ENCODE measurements at places on chromosomes 6 and 20. TPM values are rescaled to one million over a fixed set of nuclear protein-coding genes. Genes with fewer than 3 reads are reported as not detected.

- no peak for DNase-seq
Observed at GRCh38 chr6:38025451-38025850, 205.9 kb downstream of the ZFAND3 start.

- DNase-seq = no peak
Observed at GRCh38 chr6:13229205-13230085, 98.9 kb downstream of the TBC1D7 start.

GRCh38 chr6:170572704-170573466, 11.6 kb downstream of the PDCD2 start:
- DNase-seq = no peak

- DNase-seq = peak; percentile 61
Observed at GRCh38 chr6:143536866-143537691, 25.6 kb upstream of the FUCA2 start.

DNA sequence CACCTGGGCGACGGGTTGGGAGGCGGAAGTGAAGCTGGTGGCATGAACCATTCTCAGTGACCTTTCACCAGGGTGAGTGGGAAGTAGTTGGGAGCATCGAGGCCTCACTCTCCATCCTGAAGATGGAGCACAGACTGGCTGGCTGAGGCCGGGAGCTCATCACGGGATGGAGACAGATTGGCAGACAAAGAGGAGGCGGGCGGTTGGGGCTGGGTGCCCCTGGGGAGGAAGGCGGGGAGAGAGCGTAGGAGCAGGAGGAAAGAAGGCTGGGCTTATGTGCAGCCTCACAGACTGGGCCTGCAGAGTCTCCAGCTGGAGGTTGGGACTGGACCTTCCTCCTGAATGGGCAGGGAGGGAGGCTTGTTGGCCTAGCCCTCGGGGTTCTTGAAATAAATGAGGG, 44.2 kb upstream of the SCRT2 start:
- no peak for DNase-seq

GRCh38 chr6:117547688-117548621, 54.4 kb downstream of the GOPC start:
- no peak for DNase-seq

GRCh38 chr20:49687595-49688567, 25.8 kb downstream of the B4GALT5 start:
- no peak for DNase-seq

GRCh38 chr20:51860111-51860882, 58.0 kb upstream of the SALL4 start:
- no peak for DNase-seq

- DNase-seq = no peak
Observed at GRCh38 chr20:35144694-35145093, 2.4 kb downstream of the EDEM2 start.

DNA sequence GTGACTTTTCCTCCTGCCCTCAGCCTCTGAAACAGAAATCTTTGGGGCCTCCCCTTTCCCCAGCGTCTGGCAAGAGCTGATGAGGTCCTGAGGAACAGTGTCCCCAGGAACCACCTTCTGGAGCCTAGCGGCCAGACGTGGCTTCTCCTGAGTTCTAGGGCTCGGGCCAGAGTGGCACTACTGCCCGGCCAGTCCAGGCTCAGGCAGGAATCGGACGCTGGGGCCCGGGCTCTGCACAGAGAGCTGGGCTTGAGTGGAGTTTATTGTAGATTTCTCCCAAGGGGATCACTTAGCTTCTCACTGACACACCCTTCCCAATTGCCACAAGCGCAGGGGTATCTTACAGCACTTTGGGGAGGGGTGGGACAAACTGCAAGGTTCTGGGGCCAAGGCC, 20.2 kb downstream of the SDCBP2 start:
- no peak for DNase-seq

DNA sequence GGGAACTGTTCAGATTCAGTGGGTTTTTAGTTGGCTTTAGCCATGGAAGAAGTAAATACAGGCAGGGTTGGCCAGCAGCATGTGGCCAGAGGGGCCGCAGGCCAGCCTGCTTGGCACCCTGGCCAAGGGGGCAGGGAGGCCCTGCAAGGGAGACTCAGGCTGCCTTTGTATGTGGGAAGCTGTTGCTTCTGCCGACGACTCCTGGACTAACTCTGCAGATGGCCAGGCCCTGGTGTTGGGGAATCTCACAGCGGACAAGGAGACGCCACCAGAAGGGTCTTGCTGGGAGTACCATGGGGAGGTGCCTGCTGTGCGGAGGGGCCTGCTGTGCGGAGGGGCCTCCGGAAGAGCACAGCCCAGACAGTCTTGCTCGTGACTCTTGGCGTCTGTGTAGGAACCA, 25.2 kb downstream of the PYGB start:
- no peak for DNase-seq

DNA sequence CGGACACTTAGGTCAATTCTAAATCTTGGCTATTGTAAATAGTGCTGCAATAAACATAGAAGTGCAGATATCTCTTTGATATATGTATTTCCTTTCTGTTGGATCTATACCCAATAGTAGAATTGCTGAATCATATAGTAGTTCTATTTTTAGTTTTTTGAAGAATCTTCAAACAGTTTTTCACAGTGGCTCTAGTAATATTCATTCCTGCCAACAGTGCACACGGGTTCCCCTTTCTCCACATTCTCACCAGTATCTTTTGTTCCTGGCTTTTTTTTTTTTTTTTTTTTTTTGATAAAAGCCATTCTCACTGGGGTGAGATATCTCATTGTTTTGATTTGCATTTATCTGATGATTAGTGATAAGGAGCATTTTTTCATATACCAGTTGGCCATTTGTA, 1.8 kb upstream of the FBXL4 start:
- DNase-seq = no peak

TLDC2 gene
- not detected for total RNA-seq

HTR1E gene
- total RNA-seq = not detected

SPTLC3 gene
- total RNA-seq = 0.41 TPM

Measured in endothelial cell (in vitro differentiated cells).